GM12891 (cell line): ENCODE measurements at places on chromosomes 16 and 17.

DNA sequence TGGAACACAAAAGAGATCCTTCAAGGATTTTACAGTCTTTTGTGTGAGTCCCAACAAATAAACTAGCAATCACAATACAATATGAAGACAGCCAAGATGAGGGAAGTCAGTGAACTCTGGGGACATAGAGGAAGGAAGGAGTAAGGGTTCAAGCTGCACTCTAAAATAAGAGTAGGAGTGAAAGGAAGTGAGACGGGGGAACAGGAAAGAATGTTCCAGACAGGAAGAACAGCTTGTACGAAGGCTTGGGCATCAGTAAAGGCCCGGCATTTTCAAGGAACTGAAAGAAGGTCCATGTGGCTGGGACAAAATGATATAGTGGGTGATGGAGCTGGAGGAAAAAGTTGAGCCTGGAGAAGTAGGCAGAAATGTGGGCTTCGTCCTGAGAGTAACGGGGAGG lies 4.5 kb downstream of the CCL17 start:
- no peak for DNase-seq

DNA sequence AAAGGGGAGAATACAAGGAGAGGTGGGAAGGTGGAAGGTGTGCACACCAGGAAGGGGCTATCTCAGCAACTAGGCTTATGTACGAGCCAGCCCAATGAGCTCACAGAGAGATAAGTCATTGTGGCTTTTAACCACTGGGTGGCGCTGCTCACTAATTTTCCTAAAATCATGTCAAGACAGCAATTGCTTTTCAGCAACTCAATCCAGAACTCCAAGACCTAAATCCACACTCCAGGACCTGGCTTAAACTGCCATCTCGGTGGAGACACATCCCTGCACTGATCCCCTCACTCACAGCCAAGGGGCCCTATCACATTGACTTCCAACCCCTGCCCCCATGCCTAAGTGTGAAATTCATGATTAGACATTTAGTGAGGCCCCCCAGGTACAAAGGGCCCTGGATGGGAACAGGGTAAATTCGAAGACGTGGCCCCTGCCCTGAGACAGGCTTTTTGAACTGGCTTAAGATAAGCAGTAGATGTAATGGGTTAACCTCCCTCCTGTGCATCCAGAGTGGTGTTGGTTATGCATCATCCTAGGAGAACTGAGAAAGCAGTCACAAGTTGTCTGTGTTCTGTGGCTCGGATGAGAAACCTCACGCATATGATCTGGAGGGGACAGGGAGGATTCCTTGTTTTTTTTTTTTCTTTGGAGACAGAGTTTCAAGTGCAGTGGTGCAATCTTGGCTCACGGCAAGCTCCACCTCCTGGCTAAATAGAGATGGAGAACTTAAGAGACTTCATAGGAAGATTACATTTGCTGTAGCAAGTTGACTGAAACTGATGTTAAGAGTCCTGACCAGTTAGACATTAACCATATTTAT lies 11.5 kb downstream of the CCL16 start:
- DNase-seq: peak; percentile 35

DNA sequence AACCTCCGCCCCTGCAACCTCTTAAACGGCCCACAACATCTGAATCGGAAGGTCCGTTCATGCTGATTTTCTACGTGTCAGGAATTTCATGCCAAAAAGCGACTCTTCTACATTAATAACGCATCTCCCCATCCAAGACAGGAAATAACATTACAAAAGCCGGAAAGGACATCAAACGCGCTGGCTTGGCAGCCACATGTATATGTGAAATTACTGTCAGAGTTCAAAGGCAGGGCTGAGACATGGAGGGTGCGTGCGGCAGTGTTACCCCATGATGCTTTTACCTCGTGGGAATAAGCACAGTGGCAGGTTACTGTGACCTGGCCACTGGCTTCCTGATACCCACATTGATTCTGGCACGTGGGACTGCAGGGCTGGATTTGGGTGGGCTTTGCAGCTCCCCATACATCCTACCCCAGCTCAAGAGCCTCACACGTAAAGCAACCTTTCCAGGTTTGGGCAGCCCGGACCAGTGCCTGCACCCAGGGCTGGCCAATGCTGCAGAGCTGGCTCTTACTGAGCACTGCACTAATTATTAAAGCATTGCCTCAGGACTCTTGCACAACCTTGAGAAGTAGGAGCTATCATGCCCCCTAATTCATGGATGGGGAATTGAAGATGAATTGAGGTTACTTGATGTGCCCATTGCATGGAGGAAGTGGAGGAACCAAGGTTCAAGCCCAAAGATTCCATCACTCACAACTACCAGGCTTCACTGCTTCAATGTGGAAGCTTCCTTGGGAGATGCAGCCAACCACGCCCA lies 120.6 kb upstream of the FOXF1 start:
- DNase-seq: no peak

- no peak for DNase-seq
Observed at GRCh38 chr17:33696102-33696501, 403.0 kb upstream of the ASIC2 start.

- DNase-seq: no peak
Observed at GRCh38 chr17:63222655-63223054, 223.5 kb downstream of the CYB561 start.

GRCh38 chr16:69323415-69323814 lies 7.0 kb downstream of the PDF start:
- DNase-seq: no peak

GRCh38 chr17:21125862-21126261 lies 902 bp upstream of the DHRS7B start:
- no peak for DNase-seq

GRCh38 chr17:73952480-73953205 lies 250.8 kb upstream of the RPL38 start:
- peak; percentile 44 for DNase-seq

- DNase-seq: no peak
Observed at GRCh38 chr16:35750701-35751104, 2291.3 kb downstream of the TP53TG3F start.

DNA sequence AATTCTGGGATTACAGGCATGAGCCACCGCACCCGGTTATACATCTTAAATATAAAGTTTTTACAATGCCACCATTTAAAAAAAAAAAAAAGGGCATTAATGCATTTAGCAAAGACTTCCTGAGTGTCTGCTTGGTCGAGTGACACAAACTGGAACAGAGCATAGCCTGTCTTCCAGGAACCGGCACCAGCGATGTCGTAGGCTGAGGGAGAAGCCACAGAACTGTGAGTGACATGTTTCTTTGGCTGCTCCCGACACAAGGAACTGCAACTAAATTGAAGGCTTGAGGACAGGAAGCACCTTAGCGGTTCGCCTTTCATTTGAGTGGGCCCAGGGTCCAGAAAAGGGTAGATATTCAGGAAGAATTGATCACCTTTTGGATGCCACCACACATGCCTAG lies 717.8 kb downstream of the MAF start:
- DNase-seq: no peak

GRCh38 chr16:67546761-67547422 lies 15.4 kb upstream of the CTCF start:
- DNase-seq: peak; percentile 77

- DNase-seq: no peak
Observed at GRCh38 chr17:37737081-37737480, 7.8 kb downstream of the HNF1B start.

DNA sequence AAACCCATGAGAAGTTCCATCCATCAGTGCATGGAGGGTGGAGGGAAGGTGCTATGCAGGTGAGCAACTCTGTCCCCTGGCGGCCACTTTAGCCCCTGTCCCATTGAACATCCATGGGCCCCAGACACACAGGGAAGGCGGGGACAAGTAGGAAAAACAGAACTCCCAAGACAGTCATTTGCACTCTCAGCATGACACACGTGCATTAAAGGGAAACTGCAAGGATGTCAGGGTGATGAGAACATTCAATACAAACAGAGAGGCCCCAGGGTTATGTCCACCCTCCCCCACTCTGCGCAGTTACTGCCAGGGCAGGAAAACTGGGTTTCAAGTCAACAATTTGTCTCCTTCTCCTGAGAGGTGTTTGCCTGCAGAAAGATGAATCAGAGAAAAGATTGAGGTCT lies 44.0 kb upstream of the AKTIP start:
- no peak for DNase-seq

- DNase-seq: no peak
Observed at GRCh38 chr16:9847146-9847545, 335.1 kb downstream of the GRIN2A start.

- DNase-seq: no peak
Observed at GRCh38 chr16:85231959-85232358, 119.7 kb upstream of the CIBAR2 start.
